ENCODE measurements at places on chromosomes 4 and X. TPM values are rescaled to one million over a fixed set of nuclear protein-coding genes. Genes with fewer than 3 reads are reported as not detected.

Gene TREX2
- 1.3 TPM for total RNA-seq

Gene SMIM10L2A
- total RNA-seq, result 0.17 TPM

Gene TRAM1L1
- 3.3 TPM for total RNA-seq

Gene DUSP21
- not detected for total RNA-seq

Gene SPANXA1
- total RNA-seq, result not detected

Gene CTAG1A
- not detected for total RNA-seq

Gene TAF7L
- total RNA-seq, result 0.95 TPM

Gene ASB9
- 1.4 TPM for total RNA-seq

Gene HPGD
- 0.34 TPM for total RNA-seq

Gene AFF1
- 10.2 TPM for total RNA-seq

Gene SPON2
- 703 TPM for total RNA-seq

Gene CXCL8
- 1.9 TPM for total RNA-seq

Gene GPR50
- not detected for total RNA-seq

Gene EDNRA
- total RNA-seq, result 18.7 TPM

Gene GPR82
- total RNA-seq, result not detected

Gene XK
- not detected for total RNA-seq

Gene MCF2
- total RNA-seq, result 0.47 TPM

Gene NSUN7
- total RNA-seq, result not detected

Gene TSPAN6
- total RNA-seq, result 31.8 TPM

Gene PCDH7
- total RNA-seq, result 78.5 TPM

Gene TMEM35A
- total RNA-seq, result 20.6 TPM

Gene AREG
- total RNA-seq, result 0.26 TPM

Gene NIPAL1
- total RNA-seq, result not detected

Gene STPG2
- total RNA-seq, result 0.16 TPM

Gene FABP2
- total RNA-seq, result not detected

Gene USP26
- not detected for total RNA-seq

Gene SHROOM2
- total RNA-seq, result under 0.01 TPM

Gene GAGE13
- not detected for total RNA-seq

Gene NLGN4X
- total RNA-seq, result not detected

Gene PPEF2
- not detected for total RNA-seq

Gene TEC
- 0.79 TPM for total RNA-seq

Gene MAGEB5
- not detected for total RNA-seq

Gene HEPH
- total RNA-seq, result 70.2 TPM

Gene F8A1
- total RNA-seq, result 2.0 TPM

Gene GLOD5
- not detected for total RNA-seq

Gene SPANXD
- total RNA-seq, result not detected

Gene AKAP17A
- 13.6 TPM for total RNA-seq

Gene UBA6
- total RNA-seq, result 128 TPM

Gene TMSB15C
- 2.0 TPM for total RNA-seq

Gene RFC1
- 43.8 TPM for total RNA-seq

Gene AWAT2
- not detected for total RNA-seq

Gene KIAA1210
- total RNA-seq, result not detected

Gene ATP2B3
- total RNA-seq, result not detected

Gene ARMCX4
- total RNA-seq, result 5.8 TPM

Gene MAGEB17
- 0.09 TPM for total RNA-seq

Gene STOX2
- total RNA-seq, result 1.1 TPM

Gene SHISA3
- 0.32 TPM for total RNA-seq

Gene ALAS2
- not detected for total RNA-seq

Gene KCND1
- 1.6 TPM for total RNA-seq

Gene PROM1
- total RNA-seq, result not detected

Data from bronchial smooth muscle cell (primary cell).